Suppressor macrophage (primary cell): ENCODE measurements at places on chromosomes 2 and 18.

DNA sequence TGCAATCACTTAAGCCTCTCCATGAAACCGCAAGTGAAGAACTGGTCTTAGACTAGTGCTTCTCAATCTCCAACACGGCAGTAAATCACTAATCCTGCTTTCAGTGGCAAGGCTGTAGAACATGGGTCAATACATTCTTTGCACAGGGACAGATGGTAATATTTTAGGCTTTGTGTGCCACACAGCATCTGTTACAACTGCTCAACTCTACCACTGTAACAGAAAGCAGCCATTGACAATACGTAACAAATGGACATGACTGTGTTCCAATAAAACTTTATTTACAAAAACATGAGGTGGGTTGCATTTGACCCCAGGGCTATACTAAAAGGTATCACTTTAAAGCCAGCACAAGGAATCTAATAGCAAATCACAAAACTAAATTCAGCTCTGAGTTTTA lies 51.1 kb downstream of the RNF152 start:
- no peak for DNase-seq

DNA sequence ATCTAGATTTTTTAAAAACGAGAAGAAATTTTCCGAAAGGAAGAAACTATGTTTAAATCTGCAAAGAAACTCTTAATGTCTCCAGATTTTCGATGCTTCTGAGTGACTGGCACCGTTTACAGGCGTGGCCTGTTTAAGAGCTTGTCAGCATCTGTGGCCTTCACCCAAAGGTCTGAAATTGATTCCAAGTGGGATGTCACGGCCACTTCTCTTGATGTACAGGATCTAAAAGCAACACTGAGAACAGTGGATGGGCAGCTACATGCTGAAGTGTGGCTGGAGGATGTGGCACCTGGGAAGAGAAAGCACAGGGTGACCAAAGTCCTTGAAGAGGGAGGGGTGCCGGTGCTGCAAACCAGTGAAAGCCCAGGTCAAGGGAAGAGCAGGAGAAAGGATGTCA lies 28.0 kb downstream of the EMILIN2 start:
- DNase-seq, result no peak

GRCh38 chr18:25370391-25370790 lies 18.4 kb upstream of the ZNF521 start:
- DNase-seq, result no peak

GRCh38 chr18:50311650-50312049 lies 24.2 kb upstream of the CXXC1 start:
- DNase-seq, result peak; percentile 19

GRCh38 chr18:2212598-2213205 lies 358.6 kb downstream of the METTL4 start:
- no peak for DNase-seq

- no peak for DNase-seq
Measured at GRCh38 chr2:169540146-169540545, 30.6 kb downstream of the KLHL41 start.

DNA sequence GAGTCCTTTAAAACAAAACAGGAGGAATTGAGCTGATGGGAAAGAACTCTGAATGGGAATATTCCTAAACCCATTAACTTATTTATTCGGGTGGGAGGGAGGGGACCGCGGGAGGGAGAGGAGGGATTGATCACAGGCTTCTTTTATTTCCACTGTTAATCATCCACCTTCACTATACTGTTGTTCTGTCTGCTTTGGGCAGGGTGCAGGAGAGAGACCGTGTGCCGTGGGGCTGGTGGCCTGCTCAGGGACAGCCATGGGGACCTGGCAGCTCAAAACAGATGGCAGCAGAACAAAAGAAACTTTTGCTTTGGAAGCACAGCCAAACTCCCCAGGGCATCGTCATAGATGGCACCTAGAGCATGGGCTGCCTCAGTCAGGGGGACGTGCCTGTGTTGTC lies 195.3 kb downstream of the MGAT5 start:
- no peak for DNase-seq

GRCh38 chr2:14420851-14421250 lies 211.7 kb upstream of the LRATD1 start:
- DNase-seq, result no peak

DNA sequence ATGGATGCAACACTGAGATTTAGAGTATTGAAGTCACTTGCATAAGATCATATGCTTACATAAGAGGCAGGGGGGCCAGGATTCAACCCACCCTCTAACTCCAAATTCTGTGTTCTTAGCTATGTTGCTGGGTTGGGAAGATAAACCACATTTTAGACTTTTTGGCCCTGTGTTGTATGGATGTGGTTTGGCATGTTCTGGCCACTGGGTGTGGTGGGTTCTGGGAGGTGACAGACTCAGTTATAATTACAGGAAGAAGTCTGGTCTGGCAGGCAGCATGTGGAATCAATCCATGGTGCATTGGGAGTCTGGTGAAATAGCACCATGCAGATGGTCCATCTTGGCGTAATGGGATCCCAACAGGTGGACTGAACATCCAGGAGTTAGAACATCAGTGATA lies 138.9 kb downstream of the LTBP1 start:
- DNase-seq, result no peak

GRCh38 chr2:227127201-227127600 lies 36.8 kb downstream of the COL4A4 start:
- DNase-seq, result no peak

GRCh38 chr2:152694161-152694661 lies 23.1 kb downstream of the PRPF40A start:
- DNase-seq, result peak; percentile 17

- no peak for DNase-seq
Measured at GRCh38 chr2:1808981-1809422, 64.7 kb upstream of the PXDN start.

GRCh38 chr2:149903626-149904025 lies 316.1 kb upstream of the MMADHC start:
- DNase-seq, result no peak

- DNase-seq, result no peak
Measured at GRCh38 chr2:235903782-235904584, 264.2 kb downstream of the GBX2 start.

GRCh38 chr2:158102446-158102845 lies 770 bp downstream of the UPP2 start:
- no peak for DNase-seq

DNA sequence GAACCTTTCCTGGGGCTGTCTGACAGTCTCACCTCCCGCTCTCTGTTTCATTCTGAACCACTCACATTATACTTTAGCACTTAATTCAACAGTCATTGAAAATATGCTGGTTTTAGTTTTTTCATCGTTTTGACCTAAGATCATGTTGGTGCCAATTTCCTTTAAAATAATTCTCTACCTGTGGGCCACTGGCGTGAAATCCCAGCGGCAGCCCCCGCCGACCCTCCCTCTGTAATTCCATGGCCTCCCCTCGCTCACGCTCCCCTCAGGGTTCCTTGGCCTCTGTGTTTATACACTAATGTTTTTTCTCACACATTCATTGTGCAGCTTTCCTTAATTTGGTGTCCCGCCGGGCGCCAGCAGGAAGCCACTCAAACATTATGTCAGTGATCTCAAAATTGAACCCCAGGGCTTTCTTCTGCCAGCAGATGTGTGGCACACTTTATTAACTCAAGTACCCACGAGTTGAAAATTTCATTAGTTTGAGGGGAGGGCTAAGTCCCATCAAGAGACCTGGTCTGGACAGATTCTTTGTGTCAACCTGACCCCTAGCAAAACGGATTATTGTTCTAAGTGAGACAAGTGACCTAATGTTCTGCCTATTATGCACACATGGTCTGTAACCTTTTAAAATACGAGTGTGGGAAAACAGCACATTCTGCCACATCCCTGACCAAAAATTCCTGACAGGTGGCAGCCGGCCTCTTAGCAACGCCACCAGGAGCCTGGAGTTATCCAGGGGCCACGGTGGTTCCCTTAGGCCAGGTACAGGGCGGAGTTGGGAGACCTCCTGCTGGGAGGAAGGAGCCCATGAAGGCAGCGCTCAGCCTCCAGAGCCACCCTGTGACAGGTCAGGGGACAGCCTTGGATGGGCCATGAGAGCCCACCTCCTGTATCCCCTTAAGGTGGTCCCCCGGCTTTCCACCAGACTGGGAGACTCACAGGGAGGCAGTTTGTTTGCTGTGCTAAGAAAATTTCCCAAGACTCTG lies 53.1 kb downstream of the APOB start:
- no peak for DNase-seq

DNA sequence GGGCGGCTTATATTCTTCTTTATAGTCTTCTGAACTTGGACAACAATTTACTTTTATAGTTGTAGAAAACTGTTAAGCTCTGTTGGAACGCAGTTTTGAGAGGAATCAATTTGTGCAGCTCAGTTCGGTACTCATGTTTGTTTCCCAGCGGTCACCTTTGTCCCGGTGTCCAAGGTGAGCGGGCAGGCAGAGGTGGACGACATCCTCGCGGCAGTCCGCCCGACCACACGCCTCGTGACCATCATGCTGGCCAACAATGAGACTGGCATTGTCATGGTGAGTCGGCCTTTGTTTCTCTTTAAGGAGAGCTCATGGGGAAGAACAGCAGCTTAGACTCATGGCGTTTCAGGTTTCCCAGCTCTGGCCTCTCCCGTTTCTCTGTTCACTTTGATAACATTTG lies 18.6 kb upstream of the ESPNL start:
- no peak for DNase-seq
